Suppressor macrophage treated with lipopolysaccharide for 4 hours (primary cell): ENCODE measurements at places on chromosomes 5 and 9.

GRCh38 chr5:2143646-2144353 is 261.1 kb upstream of the IRX4 start:
- no peak for DNase-seq

DNA sequence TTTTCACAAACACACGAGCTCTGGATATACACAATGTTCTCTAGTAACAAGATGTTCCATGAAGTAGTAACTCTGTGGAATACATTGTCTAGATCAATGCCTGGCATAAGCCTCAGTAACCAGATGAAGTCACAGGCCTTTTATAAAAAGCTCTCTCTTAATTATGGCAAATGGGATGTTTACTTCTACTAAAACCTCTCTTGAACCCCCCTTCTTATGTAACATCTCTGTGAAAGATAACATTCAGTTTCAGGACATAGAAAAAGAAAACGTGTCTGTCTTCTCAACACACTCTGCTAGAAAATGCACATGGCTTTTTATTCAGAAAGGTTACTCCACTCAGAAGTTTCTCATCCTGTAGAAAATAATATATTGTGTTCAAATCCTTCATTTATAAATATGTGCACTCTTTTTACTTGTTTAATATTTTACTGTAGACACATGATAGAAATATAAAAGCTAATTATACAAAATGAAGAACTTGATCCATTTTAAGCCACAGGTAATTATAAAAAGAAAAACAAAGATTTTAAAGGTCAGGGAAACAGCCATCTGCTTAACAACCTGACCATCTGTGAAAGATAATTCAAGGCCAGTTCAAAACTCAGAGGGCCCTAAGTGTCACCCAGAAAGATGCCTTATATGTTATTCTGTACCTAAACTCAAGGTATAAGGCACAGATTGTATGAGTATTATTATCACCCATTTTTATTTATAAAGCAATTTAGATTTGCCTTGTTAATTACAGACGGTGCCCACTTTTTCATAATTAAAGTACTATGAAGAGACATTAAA is 812.0 kb downstream of the CDH18 start:
- no peak for DNase-seq

DNA sequence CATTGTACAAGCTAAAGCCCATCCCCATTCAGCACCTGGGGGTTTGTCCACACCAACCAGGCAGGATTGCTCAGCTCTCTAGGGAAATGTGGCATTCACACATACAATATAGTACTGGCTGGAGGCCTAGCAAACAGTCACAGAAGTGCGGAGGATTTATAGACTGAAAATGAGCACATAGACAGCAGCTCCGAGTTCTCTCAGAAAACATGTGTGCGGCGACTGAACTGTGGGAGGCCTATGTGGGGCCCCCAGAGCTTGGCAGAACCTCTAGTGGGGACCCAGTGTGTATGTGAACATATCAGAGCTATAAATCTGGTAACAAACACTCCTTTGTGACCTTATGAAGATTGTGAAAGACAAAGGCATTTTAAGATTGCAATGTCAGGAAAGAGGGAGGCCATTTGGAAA is 431.1 kb downstream of the DTWD2 start:
- DNase-seq, result no peak

DNA sequence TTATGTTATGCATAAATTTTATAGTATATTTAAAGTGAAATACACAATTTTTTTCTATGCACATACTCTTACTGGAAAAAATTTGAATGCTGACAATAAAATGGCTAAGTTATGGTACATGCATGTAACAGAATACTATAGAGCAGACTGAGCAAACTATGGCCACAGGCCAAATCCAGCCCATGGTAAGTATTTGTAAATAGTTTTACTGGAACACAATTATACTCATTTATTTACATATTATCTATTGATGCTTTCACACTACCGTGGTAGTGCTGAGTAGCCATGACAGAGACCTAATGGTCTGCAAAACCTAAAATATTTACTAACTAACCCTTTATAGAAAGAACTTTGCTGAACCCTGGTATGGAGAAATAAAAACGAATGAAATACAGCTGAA is 45.7 kb downstream of the TEX10 start:
- DNase-seq, result no peak

DNA sequence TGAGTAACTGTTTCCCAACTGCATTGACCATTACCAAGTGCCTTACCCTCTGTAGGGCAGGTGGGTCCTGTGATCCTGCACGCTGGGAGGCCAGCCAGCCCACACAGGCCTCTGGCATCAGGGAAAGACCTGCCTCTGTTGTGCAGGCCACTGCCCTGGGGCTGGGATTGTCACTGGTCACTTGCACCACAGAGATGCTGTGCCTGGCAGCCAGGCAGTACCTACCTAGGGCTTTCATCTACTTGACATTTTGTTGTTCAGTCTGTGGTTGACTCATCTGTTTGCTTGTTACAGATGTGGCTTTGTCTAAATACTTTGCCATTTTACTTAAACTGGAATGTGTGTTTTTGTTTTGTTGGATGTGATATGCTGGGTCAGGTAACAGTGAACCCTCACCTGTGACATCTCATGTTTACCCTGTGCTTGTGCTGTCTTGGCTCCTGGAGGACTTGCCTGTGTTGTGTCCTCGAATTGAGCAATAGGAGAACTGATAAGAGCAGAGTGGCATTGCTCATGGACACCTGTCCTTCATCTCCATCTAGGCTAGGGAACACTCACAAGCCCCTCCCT is 32.8 kb downstream of the SECISBP2 start:
- DNase-seq, result no peak

DNA sequence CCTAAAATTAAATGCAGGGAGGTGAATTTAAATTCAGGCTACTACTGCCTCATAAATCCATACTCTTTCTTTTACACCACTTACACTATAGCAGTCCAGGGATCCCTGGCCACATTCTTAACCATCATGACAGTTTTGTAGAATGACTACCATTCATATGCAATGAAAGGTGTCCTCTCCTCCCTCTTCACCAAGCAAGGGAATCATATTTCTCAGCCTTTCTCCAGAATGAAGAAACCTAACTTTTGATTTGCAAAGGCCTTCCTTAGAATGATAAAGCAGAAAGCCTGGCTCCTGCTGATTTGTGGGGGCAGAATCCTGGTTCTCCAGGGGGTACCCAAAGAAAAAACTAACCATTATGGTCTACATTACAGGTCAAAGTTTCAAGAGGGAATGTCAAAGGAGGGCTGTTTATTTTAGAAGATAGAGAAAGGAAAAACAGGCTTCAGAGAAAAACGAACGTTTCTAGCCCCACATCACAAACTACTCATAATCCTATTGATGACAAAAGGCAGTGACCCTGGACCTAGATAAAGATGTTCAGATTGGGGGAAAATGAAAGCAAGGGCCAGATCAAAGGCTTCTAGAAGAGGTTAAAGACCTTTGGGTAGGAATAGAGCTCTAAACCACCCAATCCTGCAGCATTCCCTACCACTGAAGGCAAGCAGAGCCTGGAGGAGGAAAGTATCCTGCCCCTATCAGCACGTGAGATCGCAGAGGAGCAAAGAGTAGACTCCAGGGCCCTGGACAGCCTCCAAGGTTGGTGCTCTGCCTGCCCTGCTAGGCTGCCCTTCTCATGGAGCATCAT is 11.5 kb downstream of the WNT8A start:
- no peak for DNase-seq

DNA sequence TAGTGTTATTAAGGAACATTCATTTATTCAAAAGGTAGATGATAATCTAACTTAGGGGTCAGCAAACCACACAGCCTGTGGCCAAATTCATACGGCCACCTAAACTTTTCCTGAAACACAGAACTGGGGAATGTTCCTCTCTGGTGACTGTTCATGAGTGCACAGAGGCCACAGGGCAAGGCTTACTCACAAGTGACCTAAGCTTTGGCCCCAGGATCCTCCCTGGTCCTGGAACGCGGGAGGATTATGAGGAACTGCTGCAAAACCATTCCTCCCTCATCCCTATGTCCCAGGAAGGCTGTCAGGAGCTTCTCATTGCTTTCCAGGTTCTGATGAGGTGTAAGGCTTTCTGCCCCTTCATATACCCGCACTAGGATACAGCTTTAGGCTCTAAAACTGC is 397.6 kb downstream of the SEMA5A start:
- no peak for DNase-seq

- DNase-seq, result no peak
These were observed 191.5 kb downstream of the ZNF608 start for GRCh38 chr5:124554746-124555578.

- DNase-seq, result peak; percentile 18
These were observed 11.4 kb upstream of the ASS1 start for GRCh38 chr9:130433168-130433946.

- DNase-seq, result peak; percentile 67
These were observed 2.7 kb upstream of the ANXA2R start for GRCh38 chr5:43042626-43043399.

GRCh38 chr5:170397059-170397458 is 7.9 kb upstream of the KCNMB1 start:
- DNase-seq, result no peak

GRCh38 chr5:39405083-39405843 is 19.5 kb downstream of the DAB2 start:
- DNase-seq, result peak; percentile 35

- DNase-seq, result no peak
These were observed 84.3 kb downstream of the RAI14 start for GRCh38 chr5:34740389-34740806.

DNA sequence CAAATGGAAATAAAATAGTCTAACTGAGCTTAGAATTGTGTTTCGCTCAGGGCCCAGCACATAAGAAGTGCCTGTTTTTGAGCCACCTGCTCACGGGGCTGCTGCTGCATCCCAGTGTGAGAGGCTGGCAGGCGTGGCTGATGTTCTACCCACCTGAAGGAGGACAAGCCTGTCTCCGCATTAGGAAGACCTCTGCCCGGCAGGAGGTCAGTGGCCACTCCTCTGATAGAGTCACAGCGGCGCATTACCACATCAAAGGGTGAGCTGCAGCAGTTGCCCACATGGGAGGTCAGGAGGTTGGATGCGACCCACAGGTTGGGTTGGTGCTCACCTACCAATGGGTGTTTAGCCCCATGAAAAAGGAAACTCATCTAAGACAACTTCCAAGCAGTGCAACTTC is 3.7 kb upstream of the SLC6A7 start:
- no peak for DNase-seq

DNA sequence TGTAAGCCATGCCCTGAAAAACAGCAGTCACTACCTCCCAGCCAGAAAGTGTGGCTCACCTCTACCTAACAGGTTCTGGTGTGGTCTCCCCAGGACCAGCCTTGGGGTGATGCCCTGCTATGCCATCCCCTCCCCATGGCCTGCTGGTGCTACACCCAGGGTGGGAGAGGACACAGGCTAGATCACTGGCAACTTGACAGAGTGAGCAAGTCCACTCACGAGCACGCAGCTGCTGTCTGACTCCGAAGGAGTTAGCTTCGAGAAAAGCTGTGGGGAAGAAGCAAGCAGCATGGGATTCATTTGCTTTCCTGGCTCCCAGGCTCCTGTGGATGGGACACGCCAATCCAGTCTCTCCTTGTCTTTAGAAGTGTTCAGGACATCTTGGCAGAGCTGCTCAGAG is 102.2 kb downstream of the COL5A1 start:
- no peak for DNase-seq

DNA sequence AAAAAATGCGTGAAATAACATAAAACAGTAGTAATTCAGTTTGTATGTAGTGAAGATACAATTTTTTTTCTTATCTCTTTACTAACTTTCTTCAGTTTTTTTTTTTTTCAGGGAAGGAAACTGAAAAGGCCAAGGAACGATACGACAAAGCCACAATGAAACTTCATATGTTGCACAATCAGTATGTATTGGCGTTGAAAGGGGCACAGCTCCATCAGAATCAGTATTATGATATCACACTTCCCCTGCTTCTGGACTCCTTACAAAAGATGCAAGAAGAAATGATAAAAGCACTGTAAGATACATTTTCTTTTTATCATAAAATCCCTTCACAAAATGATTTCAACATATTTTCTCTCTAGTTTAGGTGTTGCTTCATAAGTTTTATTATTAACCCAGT is 120.0 kb downstream of the FER start:
- DNase-seq, result peak; percentile 53

- DNase-seq, result no peak
These were observed 10.3 kb downstream of the RHOBTB3 start for GRCh38 chr5:95741458-95741857.

GRCh38 chr9:68627104-68627503 is 77.9 kb upstream of the PIP5K1B start:
- DNase-seq, result no peak

DNA sequence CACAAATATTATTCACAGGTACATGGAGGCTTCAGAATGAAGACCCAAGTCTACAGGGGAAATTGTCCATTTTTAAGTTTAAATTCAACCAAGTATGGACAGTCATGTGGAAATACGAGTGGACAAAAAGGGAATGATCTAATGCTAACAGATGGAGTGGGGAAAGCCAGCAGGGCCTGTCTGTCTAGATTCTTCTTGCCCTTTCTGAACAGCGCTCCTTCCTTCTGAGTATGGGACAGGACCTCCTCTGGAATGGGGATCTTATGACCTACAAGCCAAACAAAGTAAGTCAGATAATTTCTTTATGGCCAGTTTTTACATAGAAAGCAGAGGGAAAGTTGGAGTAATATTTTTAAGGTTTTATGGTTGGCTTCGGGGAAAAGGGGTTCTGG is 119.8 kb upstream of the NEK6 start:
- DNase-seq, result peak; percentile 10

DNA sequence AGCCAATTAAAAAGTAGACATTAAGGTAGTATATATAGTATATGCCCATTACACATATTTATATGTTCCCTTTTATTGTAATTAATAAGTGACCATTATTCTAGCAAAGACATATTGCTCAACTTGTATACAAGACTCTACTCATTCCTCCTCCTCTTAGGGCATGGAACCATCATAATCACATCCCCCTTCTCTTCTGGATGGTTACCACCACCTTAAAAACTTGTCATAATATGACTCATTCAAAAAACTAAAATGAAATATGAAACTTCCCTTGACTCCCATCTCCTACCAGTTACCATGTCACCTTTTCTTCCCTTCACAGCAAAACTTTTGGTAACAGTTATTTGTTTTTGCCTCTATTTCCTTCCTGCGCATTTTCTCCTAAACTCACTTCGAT is 438.7 kb downstream of the KDM4C start:
- no peak for DNase-seq

DNA sequence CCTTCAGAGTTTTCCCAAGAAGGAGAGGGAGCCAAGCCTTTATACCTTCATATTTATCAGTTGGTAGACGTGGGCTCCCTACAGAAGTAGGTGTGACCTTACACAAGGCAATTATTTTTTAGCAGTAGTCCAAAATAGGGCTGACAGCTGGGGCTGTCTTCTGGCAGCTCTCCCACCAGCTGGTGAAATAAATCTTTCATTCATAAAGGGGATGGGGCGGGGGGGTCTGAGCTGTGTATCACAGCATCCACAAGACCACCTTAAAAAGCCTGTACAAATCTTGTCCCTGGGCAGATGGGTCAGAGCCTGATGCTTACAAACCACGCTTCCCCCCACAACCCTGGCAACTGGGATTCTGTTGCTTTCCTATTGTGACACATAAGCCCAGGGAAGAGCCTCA is 19.7 kb downstream of the CSF2 start:
- no peak for DNase-seq

DNA sequence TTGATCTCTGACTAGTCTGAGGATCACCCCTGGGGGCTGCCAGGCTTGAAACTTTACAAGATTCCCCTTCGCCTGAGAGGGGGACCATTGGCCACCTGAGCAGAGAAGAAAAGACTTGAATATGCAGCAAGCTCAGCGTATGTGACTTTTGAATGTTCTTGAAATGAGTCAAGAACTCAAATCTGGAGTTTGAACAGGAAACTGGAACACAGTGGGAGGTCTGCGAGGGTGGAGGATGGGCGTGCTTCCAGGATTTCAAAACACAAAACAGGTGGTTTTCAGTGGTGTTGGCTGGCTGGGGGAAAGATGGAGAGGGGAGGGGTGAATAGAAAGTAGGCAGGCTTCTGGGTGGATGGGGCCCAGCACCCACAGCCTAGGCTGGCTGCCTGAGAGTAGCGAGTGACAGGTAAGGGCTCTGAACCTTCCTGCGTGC is 40.6 kb downstream of the TMEM174 start:
- no peak for DNase-seq
